ENCODE measurements at places on chromosomes 3 and 15. TPM values are rescaled to one million over a fixed set of nuclear protein-coding genes. Genes with fewer than 3 reads are reported as not detected.
A peak's percentile ranks its signal among the peaks of the same experiment; 100 is the strongest.

DNA sequence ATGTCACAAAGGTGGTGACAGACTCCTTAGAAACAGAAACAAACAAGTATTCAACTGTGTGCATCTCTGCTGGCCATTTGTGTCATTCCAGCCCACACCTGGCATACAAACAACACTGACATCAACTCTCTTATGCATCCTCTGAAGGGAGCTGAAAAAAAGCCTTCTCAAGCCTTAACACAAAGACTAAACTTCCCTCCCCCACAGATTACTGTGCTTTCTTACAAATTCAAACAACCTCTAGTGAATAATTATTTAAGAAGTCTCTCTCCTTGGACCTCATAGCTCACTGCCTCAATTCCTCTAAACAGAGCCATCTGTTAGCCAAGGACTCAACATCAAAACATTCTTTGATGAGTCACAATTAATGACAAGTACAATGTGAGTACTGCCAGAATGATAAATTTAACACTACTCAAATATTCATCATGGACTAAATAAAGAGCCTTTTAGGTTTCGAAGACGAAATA lies 132.1 kb downstream of the WDR76 start:
- no peak for DNase-seq
- no peaks in the 10 kb centered on the region for H3K27me3 ChIP-seq
- no peaks in the 10 kb centered on the region for H3K4me1 ChIP-seq
- no peaks in the 10 kb centered on the region for H3K36me3 ChIP-seq
- no peak overlapping the region for H3K27ac ChIP-seq

DNA sequence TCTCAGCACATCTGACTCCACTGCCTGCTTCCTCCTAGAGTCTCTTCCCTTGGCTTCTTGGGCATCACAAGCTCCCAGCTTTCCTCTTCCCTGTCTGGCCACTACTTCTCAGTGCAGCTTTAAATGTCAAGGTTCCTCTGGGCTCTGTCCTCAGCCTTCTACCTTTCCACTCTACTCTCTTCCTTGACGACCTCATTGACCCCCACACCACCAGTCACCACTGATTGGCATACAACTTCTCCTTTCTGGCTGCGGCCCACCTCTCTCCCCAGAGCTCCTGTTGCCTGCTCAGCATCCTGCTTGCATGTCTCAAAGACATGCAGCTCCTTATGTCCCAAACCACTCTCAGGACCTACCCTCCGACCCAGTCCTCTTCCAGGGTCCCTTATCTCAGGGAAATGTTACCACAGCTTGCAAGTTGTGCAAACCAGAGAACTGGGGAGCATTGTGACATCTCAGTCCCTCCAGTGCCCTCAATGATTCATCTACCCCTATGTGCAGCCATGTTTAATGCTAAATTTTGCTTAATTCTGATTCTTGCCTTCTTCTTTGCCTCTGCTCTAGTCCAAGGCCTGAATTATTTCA lies 49.9 kb downstream of the TRPM1 start:
- no peak overlapping the region for H3K27ac ChIP-seq
- H3K36me3 ChIP-seq = no peaks in the 10 kb centered on the region
- H3K27me3 ChIP-seq = no peaks in the 10 kb centered on the region
- DNase-seq = no peak
- no peak overlapping the region for H3K4me3 ChIP-seq

GRCh38 chr15:81097116-81097889 lies 36.8 kb upstream of the CFAP161 start:
- DNase-seq = no peak
- H3K4me1 ChIP-seq = no peaks in the 10 kb centered on the region
- no peaks in the 10 kb centered on the region for H3K27me3 ChIP-seq
- H3K27ac ChIP-seq = no peak overlapping the region
- no peak overlapping the region for H3K4me3 ChIP-seq
- H3K36me3 ChIP-seq = no peaks in the 10 kb centered on the region

- H3K4me1 ChIP-seq = no peaks in the 10 kb centered on the region
- no peak for DNase-seq
- H3K36me3 ChIP-seq = no peaks in the 10 kb centered on the region
- no peak overlapping the region for H3K27ac ChIP-seq
These were observed 157.9 kb downstream of the RAP2B start for GRCh38 chr3:153319705-153320554.

Gene RHOV
- total RNA-seq = not detected

Gene EFCC1
- 1.6 TPM for total RNA-seq

DNA sequence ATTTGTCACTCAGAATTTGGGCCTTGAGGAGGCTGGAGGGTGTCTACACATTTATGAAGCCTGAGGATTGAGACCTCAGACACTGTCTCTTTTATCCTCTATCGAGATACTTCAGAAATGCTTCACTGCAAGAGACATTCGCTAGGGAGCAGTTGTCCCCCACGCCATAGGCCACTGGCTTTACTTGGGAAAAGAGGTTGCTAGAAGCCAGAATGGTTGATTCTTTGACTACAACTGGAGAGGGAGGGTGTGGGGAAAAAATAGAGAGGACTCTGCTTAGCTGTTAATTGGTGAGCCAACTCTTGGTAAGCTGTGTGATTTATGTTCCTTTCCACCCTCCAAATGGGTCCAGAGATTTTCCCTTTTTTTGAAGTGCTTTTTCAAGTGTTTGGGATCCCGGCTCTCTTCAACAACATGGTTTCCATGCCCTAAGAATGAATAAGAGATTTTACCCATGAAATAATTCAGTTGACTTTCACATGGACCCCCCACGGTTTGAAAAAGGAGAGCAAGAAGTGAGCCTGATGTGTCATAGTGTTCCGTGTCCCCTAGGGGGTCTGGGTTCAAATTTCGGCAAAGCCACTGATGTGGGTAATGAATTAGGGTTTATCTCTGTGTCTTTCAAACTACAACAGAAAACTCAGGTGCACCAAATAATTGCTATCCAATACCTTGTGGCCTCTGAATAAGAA lies 2.7 kb downstream of the BOC start:
- no peak for DNase-seq
- H3K27me3 ChIP-seq = no peaks in the 10 kb centered on the region
- H3K4me1 ChIP-seq = no peaks in the 10 kb centered on the region
- H3K27ac ChIP-seq = peak overlapping the region; percentile 93
- peak overlapping the region; percentile 85 for H3K4me3 ChIP-seq

Gene SLC51B
- total RNA-seq = not detected

DNA sequence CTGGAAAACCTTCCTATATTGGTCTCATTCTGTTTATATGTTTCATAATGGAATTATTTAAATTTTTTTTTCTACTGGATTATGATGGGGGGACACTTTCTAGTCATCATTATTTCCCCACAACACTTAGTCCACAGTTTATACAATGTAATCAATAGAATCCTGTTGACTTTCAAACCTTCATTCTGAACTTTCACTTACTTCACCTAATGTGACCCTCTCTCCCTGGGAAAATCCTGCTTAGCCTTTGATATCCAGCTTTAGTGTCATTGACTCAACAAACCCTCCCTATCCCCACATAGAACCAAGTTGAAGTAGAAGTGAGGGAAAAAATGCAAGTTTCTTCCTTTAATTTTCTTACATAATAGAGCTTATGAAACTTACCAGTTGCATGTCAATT lies 666.0 kb downstream of the MECOM start:
- no peak overlapping the region for H3K27ac ChIP-seq
- H3K36me3 ChIP-seq = no peaks in the 10 kb centered on the region
- no peak for DNase-seq
- H3K27me3 ChIP-seq = no peaks in the 10 kb centered on the region

Gene ARGFX
- not detected for total RNA-seq

Gene REC114
- total RNA-seq = not detected

Gene LTF
- total RNA-seq = 282 TPM

Gene TPRG1
- total RNA-seq = 31.9 TPM

DNA sequence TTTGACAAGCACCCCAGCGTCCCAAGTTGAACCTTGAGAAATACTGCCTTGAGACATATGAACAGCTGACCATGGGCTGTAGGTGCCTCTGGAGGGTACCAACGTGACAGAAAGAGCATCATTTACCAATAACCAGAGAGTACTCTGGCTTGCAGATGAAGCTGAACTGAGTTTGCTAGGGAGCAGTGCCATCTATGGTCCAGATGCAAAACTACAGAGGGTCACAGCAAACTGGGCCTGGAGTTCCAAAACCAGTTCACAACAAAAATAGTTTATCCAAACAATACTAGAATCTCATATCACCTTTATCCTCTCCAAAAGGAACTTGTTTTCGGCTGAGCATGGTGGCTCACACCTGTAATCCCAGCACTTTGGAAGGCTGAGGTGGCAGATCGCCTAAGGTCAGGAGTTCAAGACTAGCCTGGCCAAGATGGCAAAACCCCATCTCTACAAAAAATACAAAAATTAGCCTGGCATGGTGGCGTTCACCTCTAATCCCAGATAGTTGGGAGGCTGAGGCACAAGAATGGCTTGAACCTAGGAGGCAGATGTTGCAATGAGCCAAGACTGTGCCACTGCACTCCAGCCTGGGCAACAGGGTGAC lies 69.3 kb downstream of the CHAC1 start:
- no peak overlapping the region for H3K27ac ChIP-seq
- H3K4me3 ChIP-seq = no peak overlapping the region

DNA sequence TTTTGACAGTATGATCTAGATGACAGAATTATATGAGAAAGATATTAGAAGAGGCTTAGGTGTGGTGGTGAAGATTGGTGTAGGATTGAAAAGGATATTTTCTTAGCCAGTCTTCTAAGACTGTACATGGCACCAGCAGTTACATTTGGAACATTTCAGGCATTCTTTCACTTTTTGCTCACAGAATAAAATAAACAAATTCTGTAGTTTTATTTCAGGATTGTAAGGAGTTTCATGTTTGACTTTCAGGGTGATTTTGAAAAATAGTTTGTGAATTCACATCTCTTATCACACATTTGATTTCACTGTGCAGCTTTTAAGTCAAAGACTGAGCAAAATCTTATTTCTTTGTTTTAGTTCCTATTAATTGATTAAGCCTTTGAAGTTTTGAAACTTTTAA lies 27.1 kb downstream of the DNAJC13 start:
- H3K27ac ChIP-seq = no peak overlapping the region
- H3K36me3 ChIP-seq = no peaks in the 10 kb centered on the region
- no peak for DNase-seq
- no peak overlapping the region for H3K4me3 ChIP-seq
- no peaks in the 10 kb centered on the region for H3K4me1 ChIP-seq

Gene CCRL2
- 3.8 TPM for total RNA-seq

Gene GP5
- total RNA-seq = not detected

- no peak overlapping the region for H3K4me3 ChIP-seq
- no peak overlapping the region for H3K27ac ChIP-seq
- H3K36me3 ChIP-seq = no peaks in the 10 kb centered on the region
- no peaks in the 10 kb centered on the region for H3K27me3 ChIP-seq
These were observed 512.9 kb downstream of the PYDC2 start for GRCh38 chr3:191973820-191974219.

GRCh38 chr3:120344349-120344748 lies 4.8 kb downstream of the LRRC58 start:
- peaks cover 4% of the 10 kb centered on the region for H3K4me1 ChIP-seq
- no peak overlapping the region for H3K27ac ChIP-seq
- H3K36me3 ChIP-seq = no peaks in the 10 kb centered on the region
- H3K27me3 ChIP-seq = no peaks in the 10 kb centered on the region
- H3K4me3 ChIP-seq = no peak overlapping the region

Gene SORD
- 3.7 TPM for total RNA-seq

Measured in breast epithelium (tissue), 4 donors.